ENCODE measurements at places on chromosomes 5 and 9.

GRCh38 chr9:110521206-110521605 lies 58.3 kb downstream of the SVEP1 start:
- DNase-seq, result no peak

DNA sequence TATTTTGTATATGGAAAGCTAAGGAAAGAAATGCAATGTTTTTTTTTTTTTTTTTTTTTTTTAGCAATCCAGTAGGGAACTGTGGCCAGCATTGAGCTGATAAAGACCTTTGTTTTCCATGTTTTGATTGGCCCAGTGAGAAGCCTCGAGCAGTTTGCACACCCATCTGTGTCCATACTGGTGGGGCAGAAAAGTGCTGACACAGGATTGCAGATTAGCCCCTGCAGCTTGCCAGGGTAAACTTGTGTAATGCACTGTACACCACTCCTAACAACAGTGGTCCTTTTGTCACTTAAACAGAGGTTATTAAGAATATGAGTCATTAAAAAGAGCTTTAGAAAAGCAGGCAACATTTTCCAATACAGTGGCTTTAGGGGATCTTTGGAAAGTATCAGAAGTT lies 132.8 kb upstream of the CDKN2B start:
- DNase-seq, result no peak

- no peak for DNase-seq
Measured at GRCh38 chr5:163402007-163402406, 35.4 kb upstream of the CCNG1 start.

- no peak for DNase-seq
Measured at GRCh38 chr5:172854971-172855370, 20.9 kb downstream of the ERGIC1 start.

- DNase-seq, result no peak
Measured at GRCh38 chr9:128057724-128058409, 9.3 kb downstream of the NAIF1 start.

- no peak for DNase-seq
Measured at GRCh38 chr5:159855476-159856191, 60.6 kb upstream of the ADRA1B start.

- peak; percentile 16 for DNase-seq
Measured at GRCh38 chr5:52915176-52915875, 73.8 kb upstream of the ITGA2 start.

- no peak for DNase-seq
Measured at GRCh38 chr5:67268231-67269021, 71.8 kb upstream of the CD180 start.

- DNase-seq, result no peak
Measured at GRCh38 chr9:91795598-91796241, 154.3 kb downstream of the ROR2 start.

GRCh38 chr9:4833781-4834560 lies 41.2 kb downstream of the RCL1 start:
- DNase-seq, result no peak

- no peak for DNase-seq
Measured at GRCh38 chr9:1443450-1443849, 393.3 kb downstream of the DMRT2 start.

GRCh38 chr9:75487856-75488718 lies 399.8 kb downstream of the OSTF1 start:
- no peak for DNase-seq

DNA sequence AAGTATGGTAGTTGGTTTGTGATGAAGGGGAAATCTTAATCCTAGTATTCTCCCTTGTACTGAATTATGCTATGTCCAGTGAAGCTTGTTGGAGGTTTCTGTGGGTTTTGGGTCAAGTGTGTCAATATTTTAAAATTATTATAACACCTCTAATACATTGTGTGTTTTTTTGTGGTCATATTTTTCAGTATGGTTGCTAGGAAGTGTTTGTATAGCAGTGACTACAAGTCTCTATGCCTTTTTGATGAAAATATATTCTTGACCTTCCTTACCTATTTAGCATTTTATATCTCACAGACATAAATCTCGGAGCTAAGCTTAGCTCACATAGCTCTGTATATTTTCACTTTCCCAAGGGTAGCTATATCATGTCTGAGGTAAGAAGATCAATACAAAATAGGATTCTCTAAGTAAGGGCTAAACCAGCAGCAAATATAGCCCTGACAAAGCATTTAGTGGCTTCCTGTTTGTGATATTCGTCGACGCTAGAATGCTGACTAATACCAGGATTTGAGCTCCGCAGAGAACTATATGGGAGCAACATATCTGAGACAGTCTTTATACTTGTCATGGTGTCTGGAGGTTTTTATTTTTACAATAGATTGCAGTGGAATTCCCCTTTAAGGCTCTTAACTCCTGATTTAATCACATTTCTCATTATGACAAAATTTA lies 82.3 kb downstream of the MACIR start:
- no peak for DNase-seq

DNA sequence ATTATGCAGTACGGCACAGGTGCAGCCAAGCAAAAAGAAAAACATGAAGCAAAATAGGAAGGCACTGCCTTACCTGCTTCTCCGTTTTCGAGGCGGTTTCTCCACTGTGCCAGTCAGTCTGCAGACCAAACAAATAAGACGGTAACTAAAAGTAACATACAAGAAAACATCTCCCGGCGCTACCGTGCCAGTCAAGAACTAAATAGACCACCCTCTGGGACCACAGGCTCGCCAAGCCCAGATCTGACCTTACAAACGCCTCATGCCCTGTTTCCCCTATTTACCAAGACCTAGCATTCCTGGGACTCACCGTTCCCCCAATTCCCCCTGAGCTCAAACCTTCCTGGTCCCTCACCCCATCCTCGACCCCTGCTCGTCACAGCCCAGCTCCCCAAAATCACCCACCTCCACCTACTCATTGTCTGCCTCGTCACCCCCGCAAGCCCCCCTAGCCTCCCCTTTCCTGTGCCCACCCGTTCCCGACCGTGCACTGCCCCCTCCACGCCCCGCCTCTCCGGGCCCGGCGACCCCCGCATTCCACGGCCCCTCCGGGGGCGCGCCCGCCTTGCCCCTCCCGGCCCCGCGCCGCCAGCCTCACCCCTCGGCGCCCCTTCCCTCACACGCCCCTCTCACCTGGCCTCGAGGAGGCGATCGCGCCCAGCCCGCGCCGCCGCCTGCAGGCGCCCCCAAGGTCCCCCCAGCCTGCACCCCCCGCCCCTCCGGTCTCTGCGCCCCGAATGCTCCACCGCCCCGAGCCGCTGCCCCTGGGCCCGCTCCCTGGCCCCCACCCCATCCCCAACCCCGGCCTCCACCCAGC lies 560 bp downstream of the SCAI start:
- no peak for DNase-seq

DNA sequence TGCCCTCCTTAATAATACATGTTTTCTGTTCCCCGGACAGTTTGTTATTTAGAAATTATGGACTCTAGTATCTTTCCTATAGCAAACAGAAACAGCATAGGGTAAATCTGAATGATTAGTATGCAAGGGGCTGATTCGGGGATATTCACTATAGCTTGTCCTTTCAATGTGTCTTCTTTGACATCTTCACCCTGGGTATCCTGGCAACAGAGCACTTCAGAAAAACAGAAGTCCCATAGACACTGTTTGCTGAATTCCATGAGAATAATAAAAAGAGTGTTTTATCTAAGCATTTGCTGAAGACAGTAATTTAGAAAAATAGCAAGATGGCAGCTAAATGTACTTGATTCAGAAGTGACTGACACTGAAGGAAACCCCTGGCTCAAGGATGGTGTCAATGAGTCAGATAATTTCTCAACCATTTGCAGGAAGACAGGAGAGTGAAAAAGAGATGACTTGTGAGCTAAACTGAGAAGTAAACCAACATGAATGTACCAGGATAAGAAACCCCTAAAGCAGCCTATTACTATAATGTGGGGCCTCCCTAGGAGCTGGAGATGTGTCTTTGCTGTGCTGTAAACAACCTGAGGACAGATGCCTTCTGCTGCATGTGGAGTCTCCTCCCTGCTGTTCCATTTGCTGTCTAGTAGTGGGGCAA lies 246.2 kb downstream of the MAN2A1 start:
- no peak for DNase-seq

DNA sequence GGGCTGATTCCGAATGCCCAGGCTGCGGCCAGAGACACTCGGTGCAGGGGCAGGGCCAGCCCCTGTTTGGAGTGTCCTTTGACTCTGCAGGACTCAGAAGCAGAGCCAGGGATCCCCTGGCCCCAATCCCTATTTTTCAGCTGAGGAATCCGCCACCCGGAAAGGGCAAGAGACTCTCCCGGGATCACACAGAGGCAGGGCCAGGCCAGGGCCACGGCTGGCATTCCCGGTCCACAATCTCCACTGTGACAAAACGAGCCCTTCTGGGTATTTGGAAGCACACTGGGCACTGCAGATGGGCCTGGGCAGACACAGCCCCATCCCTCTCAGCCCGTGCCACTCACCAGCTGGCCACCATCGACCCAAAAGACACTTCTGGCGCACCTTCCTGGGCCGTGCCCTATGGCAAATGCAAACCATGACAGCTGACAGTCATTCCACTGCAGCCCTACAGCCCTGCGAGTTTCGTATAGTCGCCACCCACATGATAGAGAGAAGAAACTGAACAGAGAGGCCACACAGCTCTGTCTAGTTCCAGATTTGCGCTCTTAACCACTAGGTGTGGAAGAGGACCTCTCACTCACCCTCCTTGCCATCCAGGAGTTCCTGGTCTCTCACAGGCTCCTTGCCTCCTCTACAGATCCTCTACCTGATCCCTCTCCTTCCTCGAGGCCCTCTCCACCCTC lies 13.3 kb downstream of the NR5A1 start:
- DNase-seq, result no peak

DNA sequence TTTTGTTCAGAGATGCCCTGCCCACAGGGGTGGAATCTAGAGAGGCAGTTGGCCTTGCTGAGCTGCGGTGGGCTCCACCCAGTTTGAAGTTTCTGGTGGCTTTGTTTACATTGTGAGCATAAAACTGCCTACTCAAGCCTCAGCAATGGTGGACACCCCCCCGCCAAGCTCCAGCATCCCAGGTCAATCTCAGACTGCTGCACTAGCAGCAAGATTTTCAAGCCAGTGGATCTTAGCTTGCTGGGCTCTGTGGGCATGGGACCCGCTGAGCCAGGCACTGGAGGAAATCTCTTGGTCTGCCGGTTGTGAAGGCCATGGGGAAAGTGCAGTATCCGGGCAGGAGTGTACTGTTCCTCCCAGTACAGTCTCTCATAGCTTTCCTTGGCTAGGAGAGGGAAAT lies 55.5 kb downstream of the MINAR2 start:
- DNase-seq, result no peak

DNA sequence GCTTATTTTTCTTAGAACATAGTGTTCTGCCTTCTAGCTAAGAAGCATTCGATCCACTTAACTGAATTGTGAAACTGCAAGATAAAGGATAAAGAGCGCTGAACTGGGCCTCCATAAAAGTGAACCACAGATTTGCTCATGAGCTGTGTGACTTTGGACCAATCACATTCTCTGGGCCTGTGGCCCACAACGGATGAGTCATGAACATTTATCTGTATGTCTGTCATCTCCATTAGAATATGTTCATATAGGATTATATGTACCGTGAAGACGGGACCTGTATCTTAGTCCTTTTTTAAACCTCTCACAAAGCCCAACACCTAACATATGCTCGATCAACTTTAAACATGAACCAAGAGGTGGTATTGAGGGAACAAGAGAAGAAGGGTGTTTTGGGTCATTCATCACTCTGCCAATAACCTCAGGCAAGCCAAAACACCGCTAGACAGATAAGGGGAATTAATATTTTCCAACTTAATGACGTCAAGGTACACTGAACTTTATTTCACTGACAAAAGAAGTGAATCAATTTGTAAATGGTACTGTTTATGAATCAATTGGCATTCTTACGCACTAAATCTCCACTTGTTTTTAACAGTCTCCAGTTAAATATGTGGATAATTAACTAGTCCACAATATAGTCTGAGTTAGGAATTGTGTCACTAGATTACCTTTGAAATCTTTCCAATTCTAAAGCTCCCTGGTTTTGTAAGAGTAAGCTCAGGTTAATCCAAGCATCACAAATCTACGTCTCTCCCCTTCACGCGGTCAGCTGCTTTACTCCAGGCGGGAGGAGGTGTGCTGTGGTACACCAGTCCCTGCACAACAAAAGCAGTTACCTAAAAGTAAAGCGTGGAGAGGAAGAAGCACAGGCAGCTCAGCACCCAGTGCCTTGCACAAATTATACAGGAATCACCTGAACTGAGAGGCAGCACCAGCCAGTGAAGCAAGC lies 1.6 kb downstream of the TMEM245 start:
- no peak for DNase-seq

DNA sequence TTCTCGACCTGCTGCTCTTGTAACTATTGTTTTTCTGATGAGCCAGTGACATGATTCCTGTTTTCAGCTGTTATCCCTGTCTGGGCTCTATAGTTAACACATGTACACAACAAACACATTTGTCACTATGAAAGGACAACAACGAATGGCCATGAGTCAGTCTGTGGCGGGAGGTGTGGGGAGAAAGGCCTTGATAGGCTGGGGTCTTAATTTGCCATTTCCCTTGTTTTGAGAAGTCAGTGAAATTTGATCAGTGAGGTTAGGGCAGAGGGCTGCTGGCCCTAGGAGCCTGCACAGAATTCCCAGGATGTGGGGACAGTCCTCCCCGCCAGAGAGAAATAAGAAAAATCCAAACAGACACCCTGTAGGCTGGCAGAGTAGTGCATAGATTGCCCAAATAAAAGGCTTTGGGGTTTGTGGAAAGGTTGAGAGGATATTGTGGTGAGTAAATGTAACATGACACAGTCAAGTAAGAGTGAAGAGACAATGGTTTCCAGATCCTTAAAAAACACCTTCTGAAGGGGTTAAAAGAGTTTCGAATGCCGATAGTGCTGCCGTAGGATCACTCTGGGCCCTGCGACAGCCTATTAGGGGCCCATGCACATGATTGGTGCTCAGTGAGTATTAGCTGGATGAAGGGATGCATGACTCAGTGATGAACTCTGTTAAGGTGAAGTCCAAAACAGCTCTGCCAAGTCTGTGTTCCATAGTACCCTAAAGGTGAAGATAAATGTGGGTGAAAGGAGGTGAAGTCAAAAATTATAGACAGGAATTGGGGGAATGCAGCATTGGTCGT lies 110.9 kb upstream of the PRRC1 start:
- no peak for DNase-seq

DNA sequence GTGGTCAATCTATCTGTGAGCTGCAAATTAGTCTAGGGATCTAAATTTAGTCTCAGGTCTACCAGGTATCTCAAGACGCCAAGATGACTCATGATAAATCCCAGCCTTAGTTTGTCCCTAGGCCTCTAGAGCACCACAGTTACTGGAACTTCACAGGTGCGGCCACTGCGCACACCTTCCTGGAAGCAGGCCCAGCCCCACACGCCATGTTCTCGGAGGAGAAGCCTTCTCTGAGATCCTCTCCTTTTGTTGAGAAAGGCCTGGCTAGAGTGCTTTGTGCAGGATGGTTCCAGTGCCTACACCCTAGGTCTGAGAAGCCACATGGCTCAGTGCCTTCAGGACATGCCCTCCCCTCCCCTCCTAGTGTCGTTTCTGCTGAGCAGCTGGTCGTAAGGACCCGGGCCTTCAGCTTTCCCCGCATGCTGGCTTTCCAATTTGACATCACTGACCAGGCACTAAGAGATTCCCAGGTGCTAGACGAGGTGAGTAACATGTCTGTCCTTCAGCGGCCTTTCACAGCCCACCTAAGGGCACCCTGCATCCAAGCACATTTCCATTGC lies 51.9 kb downstream of the IPPK start:
- DNase-seq, result no peak

GRCh38 chr5:171453056-171453725 lies 33.7 kb downstream of the FGF18 start:
- no peak for DNase-seq

GRCh38 chr5:181053488-181054121 lies 13.5 kb downstream of the BTNL9 start:
- no peak for DNase-seq

- no peak for DNase-seq
Measured at GRCh38 chr5:135944967-135945560, 9.7 kb downstream of the LECT2 start.
